CD8-positive, alpha-beta memory T cell (primary cell): ENCODE measurements at places on chromosomes 2 and 18.

DNA sequence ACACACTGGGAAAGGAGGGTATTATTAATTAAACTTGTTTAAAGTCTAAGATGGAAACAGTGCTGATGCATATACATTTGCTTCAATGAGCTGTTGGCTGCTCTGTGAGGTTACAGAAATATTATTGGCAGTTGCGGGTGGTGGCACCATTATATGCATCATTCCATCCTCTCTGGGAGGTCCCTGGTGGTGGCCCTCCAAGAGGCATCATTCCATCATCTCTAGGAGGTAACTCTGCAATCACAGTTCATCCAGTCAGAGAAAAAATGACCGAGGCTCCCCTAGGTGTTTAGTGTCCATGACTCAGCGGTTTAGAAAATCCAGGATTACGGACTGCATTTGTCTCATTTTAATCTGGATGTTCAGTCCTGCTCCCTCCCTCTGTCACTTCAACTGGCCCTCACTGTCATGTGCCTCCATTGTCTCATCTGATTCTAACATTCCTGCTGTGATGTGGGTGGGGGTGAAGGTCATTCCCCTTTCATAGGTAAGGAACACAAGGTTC, 15.4 kb downstream of the AFF3 start:
- DNase-seq: no peak

GRCh38 chr2:231276987-231277386, 78.6 kb downstream of the ARMC9 start:
- no peak for DNase-seq

- DNase-seq: no peak
Measured at GRCh38 chr2:120204417-120204816, 18.8 kb downstream of the TMEM185B start.

DNA sequence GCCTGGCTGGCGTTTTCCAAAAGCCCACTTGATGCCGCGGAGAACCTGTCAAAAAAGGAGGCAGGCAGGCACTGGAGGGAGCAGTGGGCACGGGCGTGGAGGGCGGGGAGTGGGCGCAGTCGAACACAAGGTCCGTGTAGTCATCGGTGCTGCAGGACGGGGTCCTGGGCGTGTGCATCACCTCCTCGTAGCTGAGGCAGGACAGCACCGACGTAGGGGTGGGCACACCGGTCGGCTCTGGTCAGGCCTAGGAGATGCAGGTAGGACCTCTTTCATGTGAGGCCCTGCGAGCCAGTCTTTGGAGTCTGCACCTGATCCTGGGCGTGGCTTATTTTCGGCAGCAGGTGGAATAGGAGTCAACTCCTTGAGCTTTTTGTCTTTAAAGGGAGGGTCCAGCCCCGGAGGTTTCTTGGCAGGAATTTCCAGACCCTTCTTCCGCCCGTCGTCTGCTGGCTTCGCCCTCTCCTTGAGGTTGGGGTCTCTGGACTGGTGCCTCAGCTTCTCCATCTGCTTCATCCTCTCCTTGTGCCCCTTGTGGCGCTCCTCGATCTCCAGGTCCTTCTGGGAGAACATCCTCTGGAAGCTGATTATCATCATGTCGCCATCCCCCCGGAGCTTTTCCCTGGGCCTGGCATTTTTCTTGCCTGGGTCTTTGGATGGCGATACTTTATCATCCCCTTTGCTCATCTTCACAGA, 892.5 kb upstream of the LRRTM1 start:
- no peak for DNase-seq

GRCh38 chr2:173053043-173053699, 22.5 kb upstream of the MAP3K20 start:
- DNase-seq: no peak

GRCh38 chr2:31401580-31401979, 13.0 kb downstream of the XDH start:
- DNase-seq: no peak

DNA sequence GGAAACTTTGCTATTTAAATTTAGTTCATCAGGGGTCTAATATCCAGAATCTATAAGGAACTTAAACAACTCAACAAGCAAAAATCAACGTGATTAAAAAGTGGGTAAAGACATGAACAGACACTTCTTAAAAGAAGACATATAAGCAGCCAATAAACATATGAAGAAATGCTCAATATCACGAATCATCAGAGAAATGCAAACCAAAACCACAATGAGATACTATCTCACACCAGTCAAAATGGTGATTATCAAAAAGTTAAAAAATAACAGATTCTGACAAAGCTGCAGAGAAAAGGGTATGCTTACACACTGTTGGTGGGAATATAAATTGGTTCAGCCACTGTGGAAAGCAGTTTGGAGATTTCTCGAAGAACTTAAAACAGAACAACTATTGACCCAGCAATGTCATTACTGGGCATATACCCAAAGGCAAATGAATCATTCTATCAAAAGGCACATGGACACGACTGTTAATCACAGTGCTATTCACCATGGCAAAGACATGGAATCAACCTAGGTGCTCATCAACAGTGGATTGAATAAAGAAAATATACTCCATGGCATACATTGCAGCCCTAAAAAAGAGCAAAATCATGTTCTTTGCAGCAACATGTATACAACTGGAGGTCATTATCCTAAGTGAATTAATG, 189.9 kb downstream of the SLC4A10 start:
- DNase-seq: no peak

GRCh38 chr18:48548921-48549320, 10.1 kb downstream of the CTIF start:
- DNase-seq: no peak

DNA sequence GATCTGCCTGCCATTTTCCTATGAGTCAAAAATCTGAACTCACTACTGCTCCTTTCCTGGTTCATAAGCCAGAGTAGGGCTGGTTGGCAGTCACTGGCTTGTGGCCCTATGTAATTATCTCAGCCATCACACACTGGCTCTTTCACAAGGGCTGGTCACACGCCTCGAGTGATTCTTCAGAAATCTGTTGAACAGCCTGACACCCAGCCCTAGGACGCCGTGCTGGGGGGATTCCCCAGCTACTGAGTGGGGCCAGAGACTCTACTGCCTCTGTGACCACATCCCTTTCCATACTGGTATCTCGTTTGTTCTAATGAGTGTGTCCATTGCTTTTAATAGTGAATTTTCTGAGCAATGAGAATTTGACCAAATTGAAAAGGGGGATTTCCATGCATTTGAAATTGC, 45.8 kb upstream of the RBM44 start:
- DNase-seq: no peak

DNA sequence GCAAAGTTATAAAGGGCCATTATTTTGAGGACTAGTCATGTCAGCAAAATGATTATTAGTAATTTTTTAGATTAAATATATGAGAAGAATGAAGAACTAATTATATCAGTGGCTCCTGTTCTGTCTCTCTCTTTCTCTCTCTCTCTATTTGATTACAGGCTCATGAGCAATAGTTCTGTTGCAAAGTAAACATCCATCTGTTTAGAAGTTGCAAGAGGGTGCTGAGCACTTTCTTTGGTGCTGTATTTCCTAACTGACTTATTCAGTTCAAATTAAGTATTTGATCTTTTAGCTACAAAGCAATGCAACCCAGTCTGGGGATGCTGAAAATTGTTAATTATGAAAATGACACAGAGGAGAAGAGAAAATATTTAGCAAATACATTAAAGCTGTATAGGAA, 408.1 kb upstream of the UBE2E3 start:
- no peak for DNase-seq

DNA sequence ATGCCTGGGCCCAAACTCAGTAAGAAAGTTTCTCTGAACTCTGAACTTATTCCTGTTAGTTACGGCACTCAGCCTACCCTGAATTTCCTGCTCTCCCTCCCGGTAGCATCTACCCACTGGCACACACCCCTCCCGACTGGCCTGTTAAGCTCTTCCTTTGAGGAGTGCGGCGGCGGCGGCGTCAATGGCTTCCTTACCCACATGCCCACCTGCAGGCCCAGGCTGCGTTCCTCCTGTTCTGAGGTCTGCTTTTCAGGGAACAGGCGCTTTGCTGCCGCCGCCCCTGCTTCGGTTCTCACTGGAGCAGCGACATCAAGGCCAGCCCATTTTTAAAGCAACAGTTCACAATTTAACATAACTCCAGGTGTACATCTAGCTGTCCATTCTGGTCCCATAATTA, 432.4 kb downstream of the DCDC2C start:
- no peak for DNase-seq

GRCh38 chr18:5107988-5108387, 89.1 kb downstream of the AKAIN1 start:
- no peak for DNase-seq

DNA sequence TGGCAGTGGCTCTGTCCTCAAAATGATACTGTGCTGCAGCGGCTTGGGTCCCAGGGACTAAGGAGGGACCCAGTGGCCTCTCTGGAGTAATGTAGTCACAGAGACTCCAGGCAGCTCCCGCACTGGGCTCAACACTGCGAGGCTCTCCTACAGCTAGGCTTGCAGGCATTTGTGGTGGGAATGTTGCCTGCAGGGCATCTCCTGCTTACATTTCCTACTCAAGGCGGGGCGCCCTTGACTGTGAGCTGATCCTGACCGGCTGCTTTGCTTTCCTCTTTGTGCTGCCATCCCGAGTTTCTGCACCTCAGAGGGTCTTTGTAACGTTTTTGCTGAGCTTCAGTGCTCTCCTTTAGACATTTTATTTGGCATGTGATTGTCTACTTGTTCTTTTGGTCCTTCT, 177.4 kb upstream of the FN1 start:
- DNase-seq: no peak

- DNase-seq: no peak
Measured at GRCh38 chr2:145413261-145414030, 893.5 kb upstream of the ZEB2 start.

- no peak for DNase-seq
Measured at GRCh38 chr2:241859017-241859435, 332 bp upstream of the PDCD1 start.

DNA sequence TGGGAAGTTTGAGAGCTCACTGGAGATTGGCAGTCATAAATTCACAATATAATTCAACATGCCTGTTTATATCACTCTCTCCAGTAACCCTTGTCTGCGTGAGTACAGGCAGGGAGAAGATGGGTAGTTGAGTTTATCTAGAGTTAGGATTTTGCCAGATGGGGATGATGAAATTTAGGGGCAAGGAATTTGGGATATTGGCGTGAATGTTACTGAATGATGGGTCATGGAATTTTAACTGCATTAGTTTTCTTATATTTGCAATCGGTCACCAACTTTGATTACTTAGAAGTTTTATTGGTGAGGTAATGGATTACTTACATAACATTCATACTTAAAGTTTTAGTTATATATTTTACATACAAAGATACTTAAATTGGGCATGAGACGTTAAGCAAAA, 35.1 kb downstream of the SANBR start:
- DNase-seq: no peak

DNA sequence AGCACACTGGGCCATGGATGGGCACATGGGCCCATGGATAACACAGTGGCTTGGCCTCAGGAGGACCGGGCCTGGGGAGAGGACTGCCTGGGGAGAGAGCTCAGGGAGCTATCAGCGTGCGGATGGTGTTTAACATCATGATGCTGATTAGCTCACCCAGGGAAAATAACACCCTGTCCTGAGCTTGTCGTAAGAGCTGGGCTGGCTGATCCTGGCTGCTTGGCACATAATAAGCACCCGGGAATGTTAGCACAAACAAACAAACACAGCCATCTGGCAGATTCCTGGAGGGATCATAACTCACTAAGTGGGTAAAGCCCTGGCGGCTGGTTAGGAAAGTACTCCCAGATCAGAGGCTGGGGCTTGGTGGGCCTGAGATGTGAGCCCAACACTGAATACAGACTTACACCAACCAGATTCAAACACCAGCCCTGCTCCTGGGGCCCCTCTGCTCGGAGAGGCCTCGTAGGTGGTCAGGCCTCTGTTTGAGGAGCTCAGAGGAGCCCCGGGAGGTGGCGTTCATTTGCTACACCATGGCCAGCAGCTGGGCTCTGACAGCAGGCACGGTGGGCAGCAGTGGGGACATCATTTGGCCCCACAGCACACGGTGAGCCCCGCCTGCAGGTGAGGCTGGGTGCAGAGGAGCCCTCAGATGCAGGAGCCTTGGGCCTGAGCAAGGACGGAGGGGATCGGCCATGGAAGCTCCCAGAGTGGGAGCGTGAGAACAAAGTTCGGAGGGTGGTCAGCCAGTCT, 193.4 kb upstream of the HDAC4 start:
- no peak for DNase-seq

DNA sequence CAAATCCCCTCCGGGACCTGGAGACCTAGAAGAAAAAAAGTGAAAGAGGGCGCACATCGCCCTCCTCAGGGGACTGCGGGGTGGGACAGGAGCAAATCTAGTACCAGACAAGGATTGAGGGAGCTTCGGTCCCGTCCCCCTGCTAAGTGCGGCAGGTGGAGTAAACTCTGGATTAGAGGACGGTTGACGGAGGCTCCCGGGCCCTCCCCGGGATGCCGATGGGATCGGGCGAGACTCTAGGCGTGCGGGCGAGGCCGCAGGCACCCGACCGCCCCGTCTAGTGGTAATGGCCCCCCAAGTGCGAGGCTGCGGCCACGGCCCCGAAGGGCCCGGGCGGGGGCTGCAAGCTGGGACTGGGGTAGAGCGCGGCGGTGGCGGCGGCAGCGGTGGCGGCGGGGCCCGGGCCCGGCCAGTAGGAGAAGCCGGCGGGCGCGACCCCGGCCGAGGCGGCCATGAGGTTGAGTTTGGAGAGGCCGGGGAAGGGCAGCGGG, 3.5 kb downstream of the FEV start:
- DNase-seq: no peak

DNA sequence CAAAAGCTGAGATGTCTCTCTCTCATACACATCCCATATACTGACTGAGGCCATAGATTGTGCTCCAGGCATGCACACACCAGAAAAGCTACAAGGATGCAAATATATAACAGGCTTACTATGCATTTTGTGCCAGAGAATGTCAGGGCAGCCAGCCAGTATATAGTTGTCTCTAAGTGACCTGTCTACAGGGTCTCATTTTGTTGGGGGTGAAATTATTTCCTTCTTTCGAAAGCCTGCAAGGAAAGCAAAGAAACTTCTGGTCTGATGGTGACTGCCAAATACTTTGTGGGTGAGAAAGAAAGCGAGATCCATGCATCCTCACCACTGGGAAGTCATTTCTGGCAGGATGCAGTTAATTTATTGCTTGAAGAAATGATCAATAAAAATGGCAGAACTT, 70.2 kb downstream of the CDCA7 start:
- no peak for DNase-seq

GRCh38 chr2:48424866-48425265, 105.1 kb upstream of the STON1 start:
- DNase-seq: no peak

- DNase-seq: no peak
Measured at GRCh38 chr2:52342458-52342857, 1310.5 kb upstream of the NRXN1 start.

GRCh38 chr18:46416706-46417638, 240.0 kb downstream of the LOXHD1 start:
- DNase-seq: no peak

- no peak for DNase-seq
Measured at GRCh38 chr2:32278478-32278853, 762 bp downstream of the YIPF4 start.

DNA sequence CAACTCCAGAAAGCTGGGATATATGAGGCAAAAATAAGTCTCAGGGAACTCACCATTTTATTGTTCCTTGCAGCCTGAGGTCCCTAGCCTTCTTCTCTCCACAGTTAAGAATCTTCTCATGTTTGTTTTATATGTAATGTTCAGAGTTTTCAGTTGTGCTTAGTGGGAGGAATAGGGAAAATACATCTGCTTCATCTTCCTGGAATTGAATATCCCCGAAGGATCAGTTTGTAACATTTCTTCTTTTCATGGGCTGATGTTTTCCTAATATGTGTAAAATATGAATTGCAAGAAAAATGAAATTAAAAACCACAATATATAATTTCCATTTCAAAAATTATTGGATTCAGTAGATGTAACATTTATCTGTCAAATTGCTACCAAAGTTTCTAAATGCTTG, 8.0 kb downstream of the GALNT1 start:
- no peak for DNase-seq

GRCh38 chr2:44680424-44680971, 261.0 kb upstream of the SIX3 start:
- DNase-seq: no peak
